Thyroid gland (tissue), 4 donors: ENCODE measurements at places on chromosomes 5 and 9. TPM values are rescaled to one million over a fixed set of nuclear protein-coding genes. Genes with fewer than 3 reads are reported as not detected.

GRCh38 chr9:129653823-129654553 is 11.5 kb upstream of the PRRX2 start:
- no peaks in the 10 kb centered on the region for H3K27me3 ChIP-seq
- no peak for DNase-seq
- H3K36me3 ChIP-seq: no peaks in the 10 kb centered on the region
- H3K27ac ChIP-seq: no peak overlapping the region
- no peak overlapping the region for H3K4me3 ChIP-seq

The ZNF883 gene
- 3.0 TPM for total RNA-seq

DNA sequence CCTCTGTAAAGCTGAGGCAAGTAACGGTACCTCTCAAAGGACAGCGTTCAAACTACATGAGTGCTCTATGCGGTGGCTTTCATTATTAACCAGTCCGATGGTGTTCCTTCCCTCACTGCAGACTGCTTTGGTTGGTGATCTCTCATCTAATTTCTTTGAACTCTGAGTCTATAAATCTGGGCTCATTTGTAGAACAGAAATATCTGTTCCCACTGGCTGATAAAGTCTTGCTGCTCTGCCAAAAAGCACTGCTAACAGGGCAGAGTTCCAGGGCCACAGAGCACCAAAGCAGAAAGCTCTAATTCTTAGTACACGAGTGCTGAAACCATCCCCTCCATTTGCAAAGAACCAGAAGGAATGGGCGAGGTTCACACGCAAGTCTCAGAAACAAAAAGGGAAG is 81.9 kb downstream of the MED27 start:
- no peak overlapping the region for H3K4me3 ChIP-seq
- H3K36me3 ChIP-seq: no peaks in the 10 kb centered on the region
- H3K4me1 ChIP-seq: no peaks in the 10 kb centered on the region
- no peaks in the 10 kb centered on the region for H3K27me3 ChIP-seq

- H3K27ac ChIP-seq: peak overlapping the region; percentile 93
- peaks cover 23% of the 10 kb centered on the region for H3K4me1 ChIP-seq
- peak overlapping the region; percentile 74 for H3K4me3 ChIP-seq
- no peaks in the 10 kb centered on the region for H3K36me3 ChIP-seq
These were observed 290.5 kb downstream of the DOCK8 start for GRCh38 chr9:504921-505740.

- H3K4me1 ChIP-seq: peaks cover 57% of the 10 kb centered on the region
- H3K27ac ChIP-seq: peak overlapping the region; percentile 90
- H3K27me3 ChIP-seq: no peaks in the 10 kb centered on the region
- no peak overlapping the region for H3K4me3 ChIP-seq
- H3K36me3 ChIP-seq: no peaks in the 10 kb centered on the region
- DNase-seq: no peak
These were observed 66.2 kb downstream of the SIL1 start for GRCh38 chr5:139131921-139132432.

DNA sequence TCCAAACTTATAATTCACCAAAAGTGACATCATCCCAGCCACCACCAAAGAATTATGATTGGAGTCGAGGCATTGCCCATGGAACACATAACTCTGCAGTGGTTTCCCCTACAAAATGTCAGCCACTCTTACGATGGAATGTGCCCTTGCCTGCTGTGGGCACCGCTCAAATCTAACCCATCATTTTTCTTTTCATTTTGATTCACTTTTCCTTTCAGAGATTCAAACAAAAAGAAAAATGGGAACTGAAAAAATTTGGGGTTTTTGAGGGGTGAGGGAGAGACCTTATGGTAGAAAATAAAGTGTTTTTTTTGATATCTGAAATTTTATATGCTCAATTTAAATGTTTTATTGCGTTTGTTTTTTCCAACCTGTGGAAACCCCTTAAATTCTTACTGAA is 28.1 kb downstream of the SMARCA2 start:
- no peaks in the 10 kb centered on the region for H3K4me1 ChIP-seq
- H3K36me3 ChIP-seq: peaks cover 18% of the 10 kb centered on the region
- no peak overlapping the region for H3K27ac ChIP-seq
- H3K4me3 ChIP-seq: no peak overlapping the region

GRCh38 chr5:157952374-157952685 is 93.4 kb upstream of the CLINT1 start:
- no peak for DNase-seq
- H3K27me3 ChIP-seq: no peaks in the 10 kb centered on the region
- no peak overlapping the region for H3K27ac ChIP-seq
- H3K4me1 ChIP-seq: peaks cover 18% of the 10 kb centered on the region
- H3K36me3 ChIP-seq: no peaks in the 10 kb centered on the region
- H3K4me3 ChIP-seq: no peak overlapping the region

- H3K27me3 ChIP-seq: no peaks in the 10 kb centered on the region
- H3K4me3 ChIP-seq: no peak overlapping the region
- H3K4me1 ChIP-seq: no peaks in the 10 kb centered on the region
- no peaks in the 10 kb centered on the region for H3K36me3 ChIP-seq
These were observed 97.0 kb downstream of the DRD1 start for GRCh38 chr5:175347027-175347426.

DNA sequence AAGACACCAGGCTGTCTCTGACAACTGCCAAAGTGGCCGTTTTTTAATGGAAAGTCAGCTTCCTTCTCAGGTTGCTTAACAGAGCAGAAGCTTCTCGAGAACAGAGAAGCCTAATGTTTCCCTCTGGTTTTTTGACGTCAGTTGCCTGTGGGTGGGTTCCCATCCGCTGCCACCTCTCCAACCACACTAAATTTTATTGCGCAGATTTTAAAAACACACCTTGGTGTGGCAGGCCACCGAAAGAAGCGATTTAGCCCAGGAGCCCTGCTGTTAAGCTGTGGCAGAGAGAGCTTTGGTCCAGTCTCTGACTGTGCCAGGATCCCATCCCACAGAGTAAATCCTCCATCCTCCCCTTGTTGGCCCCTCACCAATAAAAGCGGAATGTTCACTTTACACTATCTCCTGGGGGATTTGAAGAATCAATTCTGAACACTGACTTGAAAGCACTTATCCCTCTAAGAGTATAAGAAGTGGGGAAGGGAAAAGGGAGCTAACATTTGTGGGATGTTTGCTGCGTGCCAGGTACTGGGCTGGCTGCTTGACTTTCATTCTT is 181.6 kb downstream of the AOPEP start:
- H3K36me3 ChIP-seq: no peaks in the 10 kb centered on the region
- no peak for DNase-seq
- H3K4me1 ChIP-seq: peaks cover 14% of the 10 kb centered on the region
- H3K4me3 ChIP-seq: no peak overlapping the region
- H3K27ac ChIP-seq: no peak overlapping the region

The GABRG2 gene
- total RNA-seq: not detected

- no peak overlapping the region for H3K27ac ChIP-seq
- H3K36me3 ChIP-seq: no peaks in the 10 kb centered on the region
- H3K4me1 ChIP-seq: peaks cover 37% of the 10 kb centered on the region
- H3K4me3 ChIP-seq: no peak overlapping the region
- H3K27me3 ChIP-seq: peaks cover 42% of the 10 kb centered on the region
These were observed 2.3 kb downstream of the GDNF start for GRCh38 chr5:37837414-37838032.

The IFNA13 gene
- not detected for total RNA-seq

- H3K27ac ChIP-seq: no peak overlapping the region
- no peak for DNase-seq
- peaks cover 31% of the 10 kb centered on the region for H3K4me1 ChIP-seq
- H3K4me3 ChIP-seq: peak overlapping the region; percentile 89
- no peaks in the 10 kb centered on the region for H3K27me3 ChIP-seq
- no peaks in the 10 kb centered on the region for H3K36me3 ChIP-seq
These were observed 2.2 kb downstream of the G3BP1 start for GRCh38 chr5:151773951-151774350.

The GPR150 gene
- not detected for total RNA-seq

The ACTBL2 gene
- not detected for total RNA-seq

GRCh38 chr5:67619235-67619634 is 422.6 kb upstream of the CD180 start:
- H3K36me3 ChIP-seq: no peaks in the 10 kb centered on the region
- H3K27ac ChIP-seq: no peak overlapping the region
- H3K4me1 ChIP-seq: no peaks in the 10 kb centered on the region
- H3K27me3 ChIP-seq: no peaks in the 10 kb centered on the region
- DNase-seq: no peak

GRCh38 chr5:126069329-126069728 is 353.9 kb upstream of the GRAMD2B start:
- no peaks in the 10 kb centered on the region for H3K4me1 ChIP-seq
- H3K36me3 ChIP-seq: no peaks in the 10 kb centered on the region
- H3K4me3 ChIP-seq: no peak overlapping the region
- H3K27me3 ChIP-seq: no peaks in the 10 kb centered on the region
- DNase-seq: no peak

DNA sequence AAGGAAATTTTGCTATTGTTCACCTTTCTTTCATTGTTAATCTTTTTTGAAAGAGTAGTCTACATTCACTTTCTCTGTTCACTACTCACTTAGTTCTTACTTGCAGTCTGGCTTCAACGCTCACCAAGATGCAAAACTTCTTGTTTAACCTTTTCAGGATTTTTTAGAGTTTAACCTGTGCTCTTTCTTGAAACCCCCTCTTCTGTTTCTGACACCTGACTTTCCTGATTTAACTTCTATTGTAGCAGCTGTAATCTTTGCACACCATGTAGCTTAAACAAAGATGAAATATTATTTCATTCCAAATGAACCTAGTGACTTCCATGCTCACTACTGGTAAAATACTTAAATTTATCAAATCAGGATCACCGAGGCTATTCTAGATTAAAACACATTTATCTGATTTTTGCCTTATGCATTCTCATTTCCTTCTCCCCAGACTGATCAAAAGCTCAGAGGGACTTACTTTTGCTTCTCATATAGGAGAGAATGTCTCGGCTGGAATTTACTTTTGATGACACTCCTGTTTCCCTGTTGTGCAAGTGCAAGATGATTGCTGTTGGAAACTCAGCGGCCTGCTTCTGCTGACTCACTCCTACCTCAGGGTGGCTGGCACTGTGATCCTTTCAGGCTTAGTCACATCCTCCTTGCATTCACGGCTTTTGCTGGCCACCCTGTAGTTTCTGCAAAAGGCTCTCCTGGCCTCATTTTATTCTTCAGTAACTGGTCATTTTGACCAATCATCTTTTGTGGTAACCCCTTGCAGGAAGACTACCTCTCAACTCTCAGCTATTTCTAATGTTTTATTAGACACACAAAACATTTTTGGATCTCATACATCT is 109.3 kb upstream of the IFNE start:
- H3K27me3 ChIP-seq: no peaks in the 10 kb centered on the region
- peak; percentile 56 for DNase-seq
- no peak overlapping the region for H3K4me3 ChIP-seq
- no peak overlapping the region for H3K27ac ChIP-seq
- H3K36me3 ChIP-seq: no peaks in the 10 kb centered on the region

DNA sequence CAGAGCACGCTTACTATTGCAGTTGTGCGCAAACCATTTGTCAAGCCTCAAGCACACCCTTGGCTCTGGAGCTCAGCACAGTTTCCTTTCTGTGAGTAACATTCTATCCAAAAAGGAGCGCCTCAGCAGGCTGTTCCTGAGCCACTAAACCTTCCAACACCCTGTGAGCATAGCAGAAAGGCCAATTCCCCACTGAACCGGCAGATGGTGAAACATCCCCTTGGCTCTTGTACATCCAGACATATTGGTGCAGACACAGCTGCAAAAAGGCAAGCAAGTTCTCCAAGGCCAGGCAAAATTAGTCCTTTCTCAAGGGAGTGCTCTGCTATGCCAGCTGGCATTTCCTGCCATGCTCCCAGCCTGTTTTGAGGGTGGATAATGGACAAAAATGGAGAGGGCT is 44.1 kb upstream of the CEMIP2 start:
- H3K27ac ChIP-seq: no peak overlapping the region
- no peak overlapping the region for H3K4me3 ChIP-seq
- DNase-seq: no peak
- no peaks in the 10 kb centered on the region for H3K4me1 ChIP-seq
- H3K27me3 ChIP-seq: no peaks in the 10 kb centered on the region

DNA sequence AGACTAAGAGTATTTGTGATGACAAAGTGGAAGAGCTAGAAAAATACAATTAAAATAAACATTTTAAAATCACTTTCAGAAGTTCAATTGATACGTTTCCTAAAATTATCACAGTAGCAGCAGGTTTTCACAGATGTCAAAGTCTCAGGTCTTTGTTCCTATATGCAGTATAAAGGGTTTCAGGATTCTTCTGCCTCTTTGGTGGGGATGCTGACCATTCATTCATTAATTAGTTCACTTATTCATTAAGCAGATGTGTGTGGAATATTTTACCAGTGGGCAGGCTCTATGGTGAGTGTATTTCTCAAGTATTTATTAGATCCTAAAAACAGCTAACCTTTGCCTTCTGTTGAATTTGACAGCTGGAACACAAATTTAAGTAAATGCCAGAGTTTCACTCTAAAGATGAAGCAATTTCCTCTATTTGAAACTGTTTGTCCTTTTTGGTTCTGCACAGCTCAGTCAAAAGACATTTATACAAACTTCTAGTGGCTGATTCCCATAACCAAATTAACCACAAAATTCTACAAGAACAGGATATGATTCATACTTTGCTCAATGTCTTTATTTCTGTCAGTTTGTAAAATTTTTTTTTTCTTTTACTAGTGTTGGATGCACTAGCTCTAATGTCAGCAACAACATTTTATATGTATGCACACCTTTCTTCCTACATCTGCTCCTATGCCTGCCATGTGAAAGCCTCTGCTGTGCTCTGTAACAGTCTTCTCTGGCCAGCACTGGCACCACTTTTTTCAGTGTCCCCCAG is 75.9 kb upstream of the PRR16 start:
- no peak for DNase-seq
- peak overlapping the region; percentile 33 for H3K27ac ChIP-seq
- H3K4me3 ChIP-seq: no peak overlapping the region
- H3K27me3 ChIP-seq: no peaks in the 10 kb centered on the region

DNA sequence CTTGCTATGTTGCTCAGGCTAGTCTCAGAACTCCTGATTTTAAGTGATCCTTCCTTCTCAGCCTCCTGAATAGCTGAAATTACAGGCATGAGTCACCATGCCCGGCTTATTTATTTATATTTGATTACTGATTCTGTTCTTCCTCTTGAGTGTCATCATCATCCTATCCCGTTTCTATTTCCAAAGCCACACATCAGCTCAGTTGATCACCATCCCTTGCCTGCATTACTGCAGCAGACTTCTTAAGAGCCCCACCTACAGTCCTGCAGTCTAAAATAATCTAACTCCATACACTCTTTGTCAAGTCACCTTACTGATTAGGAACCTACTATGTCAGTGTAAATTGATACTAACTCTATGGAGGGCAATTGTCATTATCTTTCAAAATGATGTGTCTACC is 138.9 kb upstream of the RAI14 start:
- no peak for DNase-seq
- no peaks in the 10 kb centered on the region for H3K4me1 ChIP-seq
- H3K27ac ChIP-seq: no peak overlapping the region
- H3K4me3 ChIP-seq: no peak overlapping the region
- H3K36me3 ChIP-seq: no peaks in the 10 kb centered on the region

The NTNG2 gene
- total RNA-seq: 0.44 TPM

The CD74 gene
- 287 TPM for total RNA-seq

The RIOK2 gene
- 19.2 TPM for total RNA-seq

The PCDHA9 gene
- total RNA-seq: 0.33 TPM

GRCh38 chr5:81428861-81429260 is 34.9 kb upstream of the ACOT12 start:
- H3K27ac ChIP-seq: no peak overlapping the region
- no peak for DNase-seq
- H3K4me1 ChIP-seq: peaks cover 5% of the 10 kb centered on the region
- no peaks in the 10 kb centered on the region for H3K27me3 ChIP-seq
- no peak overlapping the region for H3K4me3 ChIP-seq
- H3K36me3 ChIP-seq: no peaks in the 10 kb centered on the region
